Brain pericyte (primary cell): ENCODE measurements at places on chromosomes 16 and 17.
A peak's percentile ranks its signal among the peaks of the same experiment; 100 is the strongest.

GRCh38 chr16:15876503-15876902, 11.9 kb downstream of the CEP20 start:
- DNase-seq: no peak

- DNase-seq: no peak
These were observed 70.9 kb downstream of the GNAO1 start for GRCh38 chr16:56262148-56262547.

DNA sequence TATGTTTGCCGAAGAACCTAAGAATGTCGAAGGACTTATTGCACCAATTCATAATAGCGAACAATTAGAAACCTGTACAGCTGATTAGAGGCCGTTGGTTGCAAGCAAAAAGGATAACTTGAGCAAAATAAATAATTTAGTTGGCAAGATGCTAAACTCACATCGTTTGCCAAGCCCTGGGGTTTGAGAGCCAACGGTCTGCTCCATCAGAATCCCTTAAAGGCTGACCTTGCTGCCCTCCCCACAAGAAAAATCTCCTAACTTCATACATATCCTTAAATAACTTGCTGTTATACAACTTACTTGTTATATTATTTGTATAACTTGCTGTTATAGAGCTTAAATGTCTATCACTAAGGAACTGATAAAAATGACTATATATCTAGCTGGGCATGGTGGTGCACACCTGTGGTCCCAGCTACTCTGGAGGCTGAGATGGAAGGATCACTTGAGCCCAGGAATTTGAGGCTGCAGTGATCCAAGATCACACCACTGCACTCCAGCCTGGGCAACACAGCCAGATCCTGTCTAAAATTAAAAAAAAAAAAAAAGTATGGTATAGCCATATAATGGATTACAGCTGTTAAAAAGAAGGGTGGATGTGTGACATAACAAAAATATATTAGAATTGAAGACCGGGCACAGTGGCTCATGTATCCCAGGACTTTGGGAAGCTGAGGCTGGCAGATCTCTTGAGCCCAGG, 1.9 kb upstream of the TRIM37 start:
- DNase-seq: no peak

DNA sequence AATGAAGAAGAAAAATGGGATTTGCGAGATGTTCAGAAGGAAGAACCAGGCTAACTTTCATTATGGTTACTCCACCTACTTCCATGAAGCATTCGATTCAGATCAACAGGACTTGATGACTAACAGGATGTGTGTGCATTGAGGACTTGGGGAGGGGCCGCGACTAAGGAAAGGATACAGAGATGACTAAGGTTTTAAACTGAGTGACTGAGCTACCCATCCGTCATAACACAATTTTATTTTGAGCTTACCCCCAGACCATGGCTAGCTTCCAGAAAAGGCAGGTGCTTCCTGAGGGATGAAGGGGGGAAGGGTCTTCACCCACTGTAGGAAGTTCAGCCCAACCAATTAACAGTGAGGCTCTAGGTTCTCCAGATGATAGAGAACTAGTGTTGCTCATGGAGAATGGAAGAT, 2.5 kb upstream of the CDYL2 start:
- DNase-seq: no peak

GRCh38 chr17:44792276-44792675, 33.5 kb downstream of the ADAM11 start:
- no peak for DNase-seq

DNA sequence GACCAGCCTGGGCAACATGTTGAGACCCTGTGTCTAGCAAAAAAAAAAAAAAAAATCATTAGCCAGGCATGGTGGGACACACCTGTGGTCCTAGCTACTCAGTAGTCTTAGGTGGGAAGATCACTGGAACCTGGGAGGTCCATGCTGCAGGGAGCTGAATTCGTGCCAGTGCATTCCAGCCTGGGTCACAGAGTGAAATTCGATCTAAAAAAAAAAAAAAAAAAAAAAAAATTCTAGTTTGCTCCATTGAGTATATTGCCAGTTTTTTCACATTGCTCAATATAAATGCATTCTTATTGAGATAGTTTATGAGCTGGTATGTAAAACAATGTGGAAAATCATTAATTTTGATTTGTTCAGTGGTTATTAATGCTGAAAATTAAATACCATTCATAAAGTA, 52.0 kb downstream of the ABHD15 start:
- no peak for DNase-seq

- DNase-seq: no peak
These were observed 157.6 kb downstream of the CPPED1 start for GRCh38 chr16:12646098-12646489.

- no peak for DNase-seq
These were observed 5.7 kb upstream of the SPNS2 start for GRCh38 chr17:4492721-4493561.

DNA sequence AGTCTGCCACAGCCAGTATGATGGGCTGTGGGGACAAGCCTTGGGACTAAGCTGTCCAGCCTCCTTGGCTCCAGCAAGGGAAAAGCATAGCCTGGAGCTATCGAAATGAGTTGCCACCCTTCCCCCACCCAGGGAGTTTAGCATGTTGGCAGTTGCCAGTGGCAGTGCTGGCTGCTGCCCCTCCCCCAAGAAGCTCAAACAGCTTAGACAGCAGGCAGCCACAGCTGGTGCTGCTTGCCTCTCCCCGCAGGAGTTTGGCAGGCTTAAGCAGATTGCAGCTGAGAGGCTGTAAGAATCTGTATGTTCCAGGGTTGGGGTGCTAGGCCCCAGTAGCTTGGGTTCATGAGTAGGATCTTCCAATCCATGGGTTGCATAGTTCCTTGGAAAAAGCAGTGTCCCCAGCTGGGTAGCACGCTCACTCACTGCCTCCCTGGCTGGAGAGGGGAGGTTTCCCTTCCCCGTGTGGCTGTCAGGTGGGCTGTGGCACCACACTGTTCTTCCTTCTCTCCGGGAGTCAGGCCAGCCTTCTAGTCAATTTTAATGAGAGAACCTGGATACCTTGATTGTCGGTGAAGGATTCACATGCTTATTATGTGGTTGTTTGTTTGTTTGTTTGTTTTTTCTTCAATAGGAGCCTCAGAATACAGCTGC, 506.1 kb downstream of the CDH11 start:
- peak; percentile 40 for DNase-seq

GRCh38 chr17:80826955-80827645, 164.5 kb upstream of the CHMP6 start:
- peak; percentile 88 for DNase-seq

DNA sequence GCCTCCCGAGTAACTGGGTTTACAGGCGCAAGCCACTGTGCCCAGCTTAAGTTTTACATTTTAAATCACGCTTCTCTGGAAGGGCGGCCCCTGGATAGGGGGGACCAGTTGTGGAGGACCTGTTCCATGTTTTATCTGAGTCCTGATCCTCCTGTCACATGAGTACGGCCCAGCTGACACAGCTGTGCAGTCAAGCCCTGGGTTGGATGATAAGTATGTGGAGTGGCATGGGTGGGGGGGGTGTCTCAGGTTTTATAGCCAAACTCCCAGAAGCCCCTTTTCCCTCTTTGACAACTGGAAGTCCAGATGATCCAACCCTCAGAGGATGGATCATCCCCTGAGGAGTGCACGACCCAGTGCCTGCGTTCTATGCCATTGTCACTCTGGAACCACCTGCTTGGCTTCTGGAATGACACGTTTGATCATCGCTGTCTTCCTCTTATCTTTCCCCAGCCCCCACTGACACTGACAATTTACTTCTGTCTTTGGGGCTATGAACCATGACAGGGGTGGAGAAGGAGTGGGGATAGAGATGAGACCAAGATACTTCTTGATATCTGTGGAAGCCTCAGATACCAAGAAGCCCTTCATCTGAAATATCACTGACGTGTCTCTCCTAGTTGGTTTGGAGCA, 191.2 kb downstream of the MSI2 start:
- no peak for DNase-seq

DNA sequence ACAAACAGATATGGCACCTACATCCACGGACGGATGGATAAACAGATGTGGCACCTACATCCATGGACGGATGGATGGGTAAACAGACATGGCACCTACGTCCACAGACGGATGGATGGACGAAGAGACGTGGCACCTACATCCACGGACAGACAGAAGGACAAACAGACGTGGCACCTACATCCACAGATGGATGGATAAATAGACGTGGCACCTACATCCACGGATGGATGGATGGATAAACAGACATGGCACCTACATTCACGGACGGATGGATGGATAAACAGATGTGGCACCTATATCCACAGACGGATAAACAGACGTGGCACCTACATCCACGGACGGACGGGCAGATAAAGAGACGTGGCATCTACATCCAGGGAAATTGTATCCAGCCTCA, 45.6 kb downstream of the TIMM22 start:
- DNase-seq: no peak

GRCh38 chr17:45147581-45148182, 593 bp upstream of the HEXIM1 start:
- DNase-seq: peak; percentile 90
